Fibroblast of gingiva (primary cell): ENCODE measurements at places on chromosomes 1 and 21.

DNA sequence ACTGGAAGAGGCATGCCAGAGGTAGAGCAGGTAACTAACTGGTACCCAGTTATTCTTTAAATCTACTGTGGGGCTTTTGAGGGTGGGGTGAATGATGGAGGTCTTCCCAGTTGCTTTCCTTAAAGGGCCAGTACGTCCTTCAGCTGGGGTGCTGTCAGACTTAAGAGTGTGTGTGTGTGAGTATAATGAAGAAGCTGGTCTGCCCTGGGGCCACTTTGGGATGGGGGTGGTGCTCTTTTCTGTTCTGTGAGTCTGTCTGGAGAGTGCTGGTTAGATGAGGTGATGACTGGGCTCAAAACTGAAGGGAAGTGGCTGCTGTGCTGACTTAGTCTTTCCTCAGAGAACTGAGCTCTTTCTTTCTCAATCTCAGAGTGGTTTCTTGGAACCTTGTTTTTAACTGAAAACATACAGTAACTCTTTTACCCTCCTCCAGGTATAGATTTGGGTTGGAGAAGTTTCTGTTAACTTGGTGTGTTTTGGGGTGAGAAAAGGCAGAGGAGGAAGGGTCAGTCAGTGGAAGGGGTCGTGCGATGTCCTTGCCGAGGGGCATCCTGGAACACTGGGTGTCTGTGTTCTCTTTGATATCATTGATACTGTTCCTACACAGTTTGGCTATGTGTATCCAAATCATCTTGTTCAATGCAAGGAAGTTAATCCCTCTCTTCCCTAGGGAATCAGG lies 746 bp downstream of the MACF1 start:
- peak; percentile 63 for DNase-seq

GRCh38 chr1:118136187-118136941 lies 48.7 kb downstream of the SPAG17 start:
- DNase-seq: peak; percentile 73

GRCh38 chr1:202688401-202688800 lies 21.9 kb downstream of the SYT2 start:
- no peak for DNase-seq

DNA sequence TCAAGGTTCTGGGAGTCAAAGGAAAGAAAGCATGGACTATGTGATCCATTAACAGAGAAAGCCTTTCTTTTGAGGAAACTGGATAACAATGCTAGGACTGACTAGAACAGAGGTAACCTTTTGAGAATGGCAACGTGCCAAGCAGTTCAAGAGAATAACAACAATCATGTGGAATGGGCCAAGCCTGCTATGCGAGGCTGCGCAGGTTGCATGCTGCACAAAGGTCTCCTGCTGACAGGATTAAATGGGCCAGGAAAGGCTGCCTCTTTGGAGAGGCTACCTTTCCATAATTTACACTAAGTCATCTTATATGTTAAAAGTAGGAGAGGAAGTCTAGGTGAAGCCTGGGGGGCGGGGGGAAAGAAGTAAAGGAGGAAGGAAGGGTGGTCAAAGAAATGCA lies 5.8 kb downstream of the PCNX2 start:
- no peak for DNase-seq

- DNase-seq: no peak
These were observed 33.6 kb upstream of the KDM4A start for GRCh38 chr1:43616383-43616782.

DNA sequence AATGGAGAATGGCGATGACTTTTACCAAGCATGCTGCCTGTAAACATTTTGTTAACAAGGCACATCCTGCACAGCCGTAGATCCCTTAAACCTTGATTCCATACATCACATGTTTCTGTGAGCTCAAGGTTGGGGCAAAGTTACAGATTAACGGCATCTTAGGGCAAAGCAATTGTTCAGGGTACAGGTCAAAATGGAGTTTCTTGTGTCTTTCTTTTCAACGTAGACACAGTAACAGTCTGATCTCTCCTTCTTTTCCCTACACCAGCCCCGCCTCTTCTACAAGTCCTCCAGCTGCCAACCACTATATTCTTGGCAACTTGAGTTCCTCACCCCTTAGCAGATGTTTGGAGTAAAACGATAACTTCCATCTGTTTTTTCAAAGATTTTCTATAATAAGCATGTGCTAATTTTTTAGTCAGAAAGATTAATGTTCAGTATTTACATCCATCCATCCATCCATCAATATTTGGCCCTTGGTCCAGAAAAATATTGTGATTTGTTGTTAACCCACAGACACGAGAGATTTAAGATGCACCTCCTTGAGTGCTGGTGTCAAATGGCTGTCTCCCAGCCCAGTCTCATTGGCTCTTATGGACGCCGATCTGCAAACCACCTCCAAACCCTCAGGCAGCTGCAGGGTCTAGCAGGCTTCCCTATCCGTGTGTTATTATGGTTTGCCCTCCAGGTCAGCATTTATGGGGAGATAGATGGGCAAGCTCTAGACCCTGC lies 3.8 kb downstream of the DNALI1 start:
- DNase-seq: peak; percentile 29

DNA sequence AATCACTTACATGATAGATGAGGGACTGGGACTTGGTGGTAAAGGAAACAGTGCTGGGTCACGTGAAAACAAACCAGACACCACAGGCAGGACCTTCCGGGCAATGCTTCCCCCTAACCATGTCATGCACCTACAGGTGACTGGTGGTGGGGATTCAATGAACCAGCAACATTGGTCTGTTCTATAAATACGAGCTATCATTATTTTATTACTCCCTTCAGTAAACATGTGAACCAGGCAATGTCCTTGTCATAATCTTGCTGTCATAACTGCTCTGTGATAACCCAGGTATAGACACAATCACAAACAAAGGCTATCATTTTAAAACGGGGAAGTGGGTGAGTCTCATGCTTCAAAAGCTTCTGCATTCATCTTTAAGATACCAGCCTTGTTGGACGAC lies 153.4 kb downstream of the CLIC6 start:
- no peak for DNase-seq

GRCh38 chr1:37482004-37482785 lies 7.8 kb downstream of the ZC3H12A start:
- no peak for DNase-seq

DNA sequence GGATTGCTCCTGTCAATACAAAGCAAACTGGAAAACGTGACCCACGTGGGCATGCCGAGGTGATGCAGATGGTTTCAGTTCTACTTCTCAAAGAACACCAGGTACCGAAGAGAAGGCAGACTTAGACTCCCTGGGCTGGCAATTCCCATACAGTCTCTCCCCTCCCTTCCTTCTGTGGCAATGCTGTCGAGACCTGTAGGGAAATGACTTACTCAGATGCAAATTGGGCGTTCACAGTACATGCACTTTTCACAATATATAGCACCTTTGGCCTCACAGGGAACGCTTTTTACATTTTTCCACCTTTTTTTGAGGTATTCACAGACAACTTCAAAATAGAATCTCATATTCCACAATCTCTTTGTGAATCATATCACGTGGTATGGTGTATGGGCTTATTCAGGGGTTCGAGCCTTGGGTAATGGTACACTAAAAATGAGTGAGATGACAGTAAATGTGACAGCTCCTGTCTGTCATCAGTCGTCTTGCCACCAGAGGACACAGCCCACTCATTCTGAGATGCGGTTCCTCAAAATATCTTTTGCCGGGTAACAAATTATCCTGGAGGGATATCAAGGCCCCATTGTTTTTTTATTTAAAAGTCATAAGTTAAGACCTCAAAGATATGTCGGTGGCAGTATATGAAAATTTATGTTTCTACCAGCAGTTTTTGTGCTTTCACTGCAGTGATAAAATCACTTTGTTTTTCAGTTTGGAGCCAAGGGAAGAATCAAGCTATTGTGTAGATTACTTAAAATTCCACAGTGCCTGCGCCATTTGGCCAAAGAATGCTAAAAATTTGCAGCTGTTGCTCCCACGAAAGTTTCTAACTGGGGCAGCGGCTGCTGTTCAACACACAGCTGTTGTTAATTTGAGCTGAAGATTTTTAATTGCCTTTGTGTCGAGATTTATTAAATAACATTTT lies 168.4 kb downstream of the ZZZ3 start:
- peak; percentile 88 for DNase-seq

- no peak for DNase-seq
These were observed 69.2 kb downstream of the OLFML2B start for GRCh38 chr1:161954466-161954865.

GRCh38 chr1:208775841-208776240 lies 531.7 kb upstream of the PLXNA2 start:
- no peak for DNase-seq

DNA sequence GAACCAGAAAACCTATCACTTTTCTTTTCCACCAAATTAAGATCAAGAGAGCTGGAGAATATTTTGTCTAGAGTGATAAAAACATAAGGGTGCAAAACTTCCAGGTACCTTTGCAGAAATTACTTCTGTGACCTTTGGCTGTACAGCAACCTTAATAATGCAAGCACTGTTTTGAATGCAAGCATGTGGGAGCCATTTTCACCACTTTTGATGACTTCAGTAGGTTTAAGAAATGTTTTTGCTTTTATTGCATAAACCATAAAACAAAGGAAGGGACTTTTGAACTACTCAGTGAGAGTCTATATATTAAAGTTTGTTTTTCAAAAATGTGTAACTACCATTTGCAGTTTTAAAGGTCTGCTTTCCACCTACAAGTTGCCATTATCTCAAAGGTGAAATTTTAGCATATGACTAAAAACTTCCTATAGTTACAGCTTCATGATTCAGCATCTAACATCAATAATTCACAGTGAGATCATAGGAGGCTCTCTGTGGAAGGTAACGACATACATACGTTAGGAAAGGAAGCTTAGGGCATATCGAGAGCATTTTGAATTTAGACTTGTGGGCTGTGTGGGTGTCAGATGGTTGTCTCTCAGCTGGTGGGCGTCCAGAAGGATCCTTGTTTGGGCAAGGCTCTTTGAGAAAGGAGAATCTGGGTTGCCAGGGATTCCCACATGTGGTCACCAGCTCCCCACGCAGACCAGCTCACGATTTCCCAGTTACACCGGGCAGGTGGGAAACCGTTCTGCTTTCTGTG lies 1.1 kb upstream of the GADD45A start:
- no peak for DNase-seq

- peak; percentile 96 for DNase-seq
These were observed 791 bp upstream of the MAST2 start for GRCh38 chr1:45802343-45803298.

DNA sequence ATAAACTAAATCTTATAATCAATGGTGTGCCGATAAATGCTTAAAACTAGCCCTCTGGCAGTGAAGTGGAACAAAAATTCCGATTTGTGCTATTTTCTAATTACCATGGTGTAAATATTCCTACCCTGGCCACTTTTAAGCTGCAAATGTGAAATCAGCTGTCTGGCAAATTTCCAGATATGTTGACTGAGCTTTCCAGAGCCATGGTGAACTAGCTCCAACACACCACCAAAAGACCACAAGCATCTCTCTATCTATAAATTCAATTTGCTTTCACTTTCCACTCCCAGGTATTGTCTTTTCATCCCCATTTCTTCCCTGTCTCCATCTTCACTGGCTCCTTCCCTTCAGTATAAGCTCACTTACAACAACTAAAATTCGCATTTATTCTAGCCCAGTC lies 152.3 kb upstream of the RGS18 start:
- no peak for DNase-seq

- DNase-seq: no peak
These were observed 271.2 kb downstream of the DPYD start for GRCh38 chr1:97649591-97649990.

DNA sequence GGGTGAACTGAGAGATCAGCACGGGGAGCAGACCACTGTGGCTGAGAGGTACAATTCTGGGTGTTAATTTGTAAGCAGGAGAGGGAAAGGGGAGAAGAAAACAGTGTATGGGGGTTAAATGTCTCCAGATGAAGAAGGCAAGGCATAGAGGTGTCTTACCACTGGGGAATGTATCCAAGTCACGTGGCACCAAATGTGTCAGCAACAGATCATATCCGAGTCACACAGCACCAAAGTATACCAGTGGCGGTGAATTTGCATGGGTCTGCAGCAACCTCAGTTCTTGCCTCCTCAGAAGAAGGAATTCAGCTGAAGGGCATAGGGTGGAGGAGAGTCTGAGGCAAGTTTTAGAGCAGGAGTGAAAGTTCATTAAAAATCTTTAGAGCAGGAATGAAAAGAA lies 21.2 kb upstream of the SYCP1 start:
- no peak for DNase-seq

GRCh38 chr1:160862203-160863060 lies at the start of gene CD244:
TSS of gene CD244 (minus strand) at chr1:160862887. CDS start at chr1:160862677, 210 bp downstream.
- DNase-seq: no peak

GRCh38 chr1:16211824-16212223 lies 628 bp downstream of the ARHGEF19 start:
- DNase-seq: no peak

DNA sequence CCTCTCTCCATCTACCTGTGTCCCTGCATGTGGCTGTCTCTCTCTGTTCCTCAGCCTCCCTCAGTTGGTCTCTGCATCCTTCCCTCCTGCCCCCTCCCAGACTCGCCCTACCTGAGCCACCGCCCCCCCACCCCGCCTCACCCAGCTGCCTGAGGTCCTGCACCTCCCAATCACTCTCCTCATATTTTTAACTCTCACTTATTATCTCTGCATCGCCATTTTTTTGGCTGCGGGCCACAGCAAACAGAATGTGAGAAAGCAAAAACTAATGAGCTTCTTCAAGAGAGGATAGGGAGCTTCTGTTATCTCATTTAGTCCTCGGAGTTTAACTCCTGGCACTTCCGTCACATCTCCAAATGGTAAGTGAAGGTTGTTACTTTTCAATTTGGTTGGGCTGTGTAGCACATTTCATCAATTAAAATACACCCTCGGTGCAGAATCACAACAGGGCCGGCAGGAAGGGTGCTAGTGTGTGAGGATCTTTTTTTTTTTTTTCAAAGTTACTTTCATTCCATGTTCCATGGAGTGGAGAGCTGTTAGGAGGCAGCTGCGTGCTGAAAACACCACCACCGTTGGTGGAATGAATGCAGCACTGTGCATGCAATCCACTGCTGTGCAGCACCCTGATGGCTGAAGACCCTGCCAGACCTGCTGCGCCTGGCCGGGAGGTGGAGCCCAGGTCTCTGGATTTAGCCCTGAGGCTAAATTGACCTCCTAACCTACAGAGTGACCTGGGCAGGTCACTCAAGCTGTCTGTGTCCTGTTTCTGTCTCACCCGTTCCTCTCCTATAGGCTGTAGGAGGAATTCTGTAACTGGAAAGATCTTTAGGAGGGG lies 157.2 kb upstream of the NFIA start:
- DNase-seq: no peak

- DNase-seq: no peak
These were observed 652.5 kb downstream of the KIF26B start for GRCh38 chr1:245807306-245807705.
